Activated T-helper 1 cell treated with anti-CD3 and anti-CD28 coated beads, Interleukin-2, amount 50 U/mL, for 16 hours (primary cell): ENCODE measurements at places on chromosomes 7 and 10.

DNA sequence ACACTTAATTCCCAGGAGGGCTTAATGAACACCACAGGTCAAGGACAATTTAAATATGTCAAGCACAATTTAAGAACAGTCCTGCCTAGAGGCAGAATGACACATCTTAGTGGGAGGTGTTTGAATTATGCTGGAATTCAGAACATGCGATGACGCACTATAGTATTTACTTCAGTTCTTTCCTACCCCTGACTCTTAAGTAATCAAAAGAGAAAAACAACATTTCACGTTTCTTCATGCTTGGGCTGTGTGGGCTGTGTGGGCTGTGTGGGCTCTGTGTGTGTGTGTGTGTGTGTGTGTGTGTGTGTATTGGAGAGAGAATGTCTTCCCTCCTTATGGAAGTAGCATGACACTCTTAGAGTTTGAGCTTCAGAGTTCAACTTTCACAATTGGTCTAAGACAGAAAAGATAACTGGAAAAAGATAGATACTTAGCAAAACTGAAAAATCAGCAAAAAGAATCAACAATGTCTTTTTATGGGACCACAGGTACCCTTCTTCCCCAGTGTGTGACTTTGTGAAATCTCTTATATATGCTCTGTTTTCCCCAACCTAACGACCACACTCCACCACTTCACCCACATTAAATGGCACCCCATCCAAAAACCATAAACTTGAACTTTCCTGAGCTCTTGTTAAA is 33.7 kb upstream of the CABCOCO1 start:
- DNase-seq = no peak

- no peak for DNase-seq
These were observed 249.8 kb downstream of the TRIL start for GRCh38 chr7:28708033-28708951.

- no peak for DNase-seq
These were observed 25.4 kb upstream of the TM9SF3 start for GRCh38 chr10:96612055-96612830.

- no peak for DNase-seq
These were observed 37.1 kb downstream of the TMEM229A start for GRCh38 chr7:123995617-123996326.

DNA sequence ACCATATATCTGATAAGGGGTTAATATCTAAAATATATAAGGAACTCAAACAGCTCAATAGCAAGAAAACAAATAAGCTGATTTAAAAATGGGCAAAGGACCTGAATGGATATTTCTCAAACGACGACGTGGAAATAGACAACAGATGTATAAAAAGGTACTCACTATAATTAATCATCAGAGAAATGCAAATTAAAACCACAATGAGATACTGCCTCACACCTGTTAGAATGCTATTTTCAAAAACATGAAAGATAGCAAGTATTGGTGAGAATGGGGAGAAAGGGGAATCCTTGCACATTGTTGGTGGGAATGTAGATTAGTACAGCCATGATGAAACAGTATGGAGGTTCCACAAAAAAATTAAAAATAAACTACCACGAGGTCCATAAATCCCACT is 163.2 kb downstream of the DKK1 start:
- no peak for DNase-seq

- no peak for DNase-seq
These were observed 39.4 kb upstream of the CXCL12 start for GRCh38 chr10:44424298-44424697.

- DNase-seq = no peak
These were observed 14.0 kb downstream of the GPR146 start for GRCh38 chr7:1058311-1058710.

GRCh38 chr7:104791080-104791479 is 222.9 kb upstream of the KMT2E start:
- no peak for DNase-seq

DNA sequence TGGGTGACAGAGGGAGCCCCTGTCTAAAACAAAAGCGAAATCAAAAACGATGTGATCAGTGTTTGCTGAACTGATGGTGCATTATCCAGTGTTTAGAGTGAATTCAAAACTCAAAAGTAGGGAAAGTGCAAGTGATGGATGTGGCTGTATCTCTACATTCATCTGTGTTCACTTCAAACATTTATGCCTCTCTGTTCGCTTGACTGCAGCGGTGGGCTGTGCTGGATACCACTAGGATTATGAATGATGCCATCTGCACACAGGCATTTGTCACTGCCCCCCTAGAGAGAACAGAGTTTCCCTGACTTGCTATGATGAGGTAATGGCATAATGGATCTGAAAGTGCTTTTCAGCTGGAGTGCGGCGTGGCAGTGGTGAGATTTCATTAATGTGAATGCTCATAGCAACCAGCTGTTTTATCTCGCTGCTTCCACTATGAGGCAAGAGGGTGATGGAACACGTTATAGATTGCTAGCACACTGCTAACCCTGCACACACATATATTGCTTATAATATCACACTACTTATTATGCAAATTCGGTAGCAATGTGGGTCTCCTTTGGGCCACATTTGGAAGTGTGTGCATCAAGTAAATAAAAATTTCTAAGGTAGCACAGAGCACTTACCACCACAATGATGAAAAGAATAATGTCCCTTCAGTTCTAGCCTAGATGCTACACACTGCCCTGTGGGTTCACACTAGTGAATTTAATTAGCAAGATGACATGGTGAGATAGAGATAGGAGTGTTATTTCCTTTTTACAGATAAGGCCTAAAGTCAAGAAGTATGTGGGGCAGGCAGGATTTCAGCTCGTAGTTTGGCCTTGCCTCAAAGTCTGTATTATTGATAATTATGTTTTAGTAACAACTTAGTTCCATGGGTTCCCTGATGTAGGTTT is 164.7 kb downstream of the CAMK1D start:
- no peak for DNase-seq

DNA sequence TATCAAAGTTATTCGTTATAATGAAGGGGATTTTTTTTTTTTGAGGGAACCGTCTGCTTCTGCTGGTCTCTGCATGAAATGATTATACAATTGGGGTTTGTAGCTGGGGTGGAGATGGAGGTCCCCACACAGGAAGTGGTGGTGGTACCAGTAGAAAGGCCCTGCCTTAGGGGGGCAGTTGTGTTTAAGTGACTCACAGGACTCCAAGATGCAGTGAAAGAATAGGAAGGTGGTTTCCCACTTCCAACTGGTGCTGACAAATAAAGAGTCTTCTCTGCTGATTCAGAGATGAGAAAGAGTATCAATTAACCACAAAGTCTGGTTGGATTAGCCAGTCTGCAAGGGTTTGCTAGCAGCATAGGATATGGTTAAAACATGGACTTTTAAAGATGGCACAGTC is 376.0 kb downstream of the SORCS3 start:
- no peak for DNase-seq

DNA sequence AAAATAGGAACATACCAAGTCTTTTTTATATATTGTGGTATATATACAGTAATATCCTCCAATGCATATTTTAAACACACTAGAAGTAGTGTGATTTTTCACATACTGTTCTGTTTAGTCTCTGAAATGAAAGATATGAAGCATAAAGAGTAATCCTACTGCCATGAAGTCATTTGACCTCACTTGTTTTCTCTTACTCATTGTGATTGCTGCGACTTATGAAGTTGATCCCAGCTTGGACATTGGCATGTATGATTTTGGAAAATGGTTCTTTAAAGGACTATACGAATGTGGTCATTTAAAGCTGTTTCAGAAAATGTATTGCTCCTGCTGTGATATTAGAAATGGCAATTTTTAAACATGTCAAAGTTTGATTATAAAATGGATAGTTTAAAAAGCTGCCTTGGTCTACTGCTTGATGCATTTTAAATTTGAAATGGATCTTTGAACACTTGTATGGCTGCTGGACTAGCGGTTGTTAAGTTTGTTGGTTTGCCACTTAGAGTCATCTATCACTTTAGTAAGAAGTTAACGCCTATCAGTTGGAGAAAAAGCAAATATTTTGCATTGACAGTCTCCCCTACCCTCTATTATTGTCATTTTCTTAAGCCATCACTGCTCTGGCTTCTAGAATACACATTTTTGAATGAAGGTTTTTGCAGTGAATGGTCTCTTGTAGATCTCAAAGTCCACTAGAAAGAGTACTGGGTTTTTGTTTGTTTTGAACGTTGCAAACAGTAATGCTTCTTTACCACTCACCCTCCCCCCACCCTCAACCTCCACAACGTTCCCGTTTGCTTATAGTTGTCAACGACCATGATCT is 881 bp upstream of the PCGF5 start:
- DNase-seq = no peak

GRCh38 chr10:123567984-123568739 is 98.0 kb upstream of the GPR26 start:
- DNase-seq = no peak

DNA sequence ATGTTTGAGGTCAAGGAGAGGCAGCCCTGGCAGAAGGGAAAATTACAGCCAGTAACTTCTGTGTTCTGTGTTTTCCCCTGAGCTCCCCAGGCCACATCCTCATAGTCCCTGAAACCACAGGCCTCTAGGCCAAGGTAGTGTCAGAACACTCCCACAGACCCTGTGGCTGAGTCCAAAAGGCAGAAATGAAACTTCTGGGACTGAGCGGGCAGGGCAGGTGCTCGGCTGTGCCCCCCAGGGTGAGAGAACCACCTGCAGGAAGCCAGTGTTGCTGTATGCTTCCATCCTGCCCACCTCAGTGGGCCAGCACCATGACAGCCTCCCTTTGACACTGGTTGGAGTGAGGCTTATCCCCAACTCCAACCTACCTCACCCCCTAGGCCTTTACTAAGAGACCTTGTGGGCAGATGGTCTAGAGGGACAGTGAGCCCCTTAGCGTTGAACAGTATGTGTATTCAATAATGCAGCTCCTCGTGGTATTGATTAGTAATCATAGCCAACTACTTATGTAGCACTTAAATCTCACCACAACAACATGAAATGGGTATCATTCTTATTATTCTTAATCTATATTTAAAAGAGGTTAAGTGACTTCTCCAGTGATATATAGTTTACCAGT is 30.3 kb downstream of the PIK3CG start:
- no peak for DNase-seq

GRCh38 chr10:118310822-118311221 is 31.3 kb downstream of the FAM204A start:
- DNase-seq = no peak

DNA sequence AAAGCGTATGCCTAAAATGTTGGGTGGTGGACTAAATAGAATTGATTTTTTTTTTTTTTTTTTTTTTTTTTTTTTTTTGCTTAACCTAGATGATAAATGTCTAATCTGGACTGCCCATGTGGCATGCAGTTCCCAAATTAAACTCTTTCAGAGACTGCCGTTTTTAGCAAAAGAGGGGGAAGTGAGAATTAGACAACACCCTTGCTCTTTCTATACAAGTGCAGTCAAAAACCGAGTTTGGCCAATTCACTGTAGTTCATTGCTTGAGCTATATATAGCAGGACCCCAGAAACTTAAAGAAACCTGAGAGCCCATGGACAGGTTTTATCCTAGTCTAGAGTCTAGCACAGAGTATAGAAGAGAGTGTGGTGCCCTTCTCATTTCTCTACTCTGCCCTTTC is 141.9 kb downstream of the GRM3 start:
- DNase-seq = no peak

DNA sequence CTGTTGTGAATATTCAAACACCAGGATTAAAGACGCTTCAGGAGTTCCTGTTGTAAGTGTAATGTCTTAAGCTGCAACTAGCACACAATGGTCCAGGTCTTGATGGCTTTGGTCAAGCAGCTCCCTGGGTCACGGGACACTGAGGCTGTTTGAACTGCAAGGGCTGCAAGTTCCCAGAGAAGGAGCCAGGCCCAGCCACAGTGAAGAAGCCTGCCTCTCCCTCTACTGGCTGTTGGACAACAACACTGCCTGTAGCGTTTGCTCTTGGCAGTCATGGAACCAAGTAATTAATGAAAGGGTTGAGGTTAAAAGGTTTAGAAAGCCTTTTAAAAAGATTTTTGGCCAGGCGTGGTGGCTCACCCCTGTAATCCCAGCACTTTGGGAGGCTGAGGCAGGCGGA is 31.9 kb upstream of the GUSB start:
- no peak for DNase-seq

GRCh38 chr7:2927592-2927991 is 83.5 kb upstream of the GNA12 start:
- DNase-seq = no peak

GRCh38 chr7:87475359-87476178 is at the start of gene ABCB4:
ABCB4 (minus strand) TSS chr7:87475680; CDS start chr7:87475465, 215 bp downstream.
- no peak for DNase-seq

DNA sequence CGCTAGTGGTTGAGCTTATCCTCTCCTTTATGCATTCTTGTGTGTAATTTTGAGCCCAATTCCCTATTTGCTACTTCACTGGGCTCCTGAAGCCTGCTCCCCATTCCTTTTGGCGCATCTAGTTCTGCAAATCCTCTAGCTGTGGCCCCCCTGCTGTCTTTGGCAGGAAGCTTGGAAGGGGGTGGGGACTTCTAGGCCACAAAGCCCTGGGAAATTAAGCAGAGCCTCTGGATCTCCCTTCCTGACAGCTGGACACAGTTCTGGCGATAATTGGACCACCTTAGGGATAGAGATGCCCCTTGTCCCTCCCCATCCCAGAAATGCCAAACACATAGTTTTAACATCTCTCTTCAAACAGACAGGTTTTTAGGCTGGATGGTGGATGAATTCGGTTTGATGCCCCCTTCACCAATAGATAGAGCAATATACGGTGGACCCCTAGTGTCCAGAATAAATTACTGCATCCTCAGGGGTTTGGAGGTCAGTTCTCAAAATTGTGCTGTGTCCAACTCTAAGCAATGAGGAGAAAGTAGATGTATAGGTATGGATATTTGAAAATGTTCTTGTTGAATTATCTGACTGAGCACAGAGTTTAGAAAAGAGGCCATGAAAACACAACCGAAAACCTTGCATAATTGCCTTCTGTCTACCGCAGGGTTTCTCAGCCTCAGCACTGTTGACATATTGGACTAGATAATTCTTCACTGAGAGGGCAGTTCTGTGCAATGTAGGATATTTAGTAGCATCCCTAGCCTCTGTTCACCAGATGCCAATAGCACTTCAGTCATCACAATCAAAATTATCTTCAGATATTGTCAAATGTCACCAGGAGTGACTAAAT is 75.5 kb downstream of the PAPSS2 start:
- DNase-seq = no peak

- DNase-seq = no peak
These were observed 2.2 kb downstream of the SMC3 start for GRCh38 chr10:110569736-110570135.

DNA sequence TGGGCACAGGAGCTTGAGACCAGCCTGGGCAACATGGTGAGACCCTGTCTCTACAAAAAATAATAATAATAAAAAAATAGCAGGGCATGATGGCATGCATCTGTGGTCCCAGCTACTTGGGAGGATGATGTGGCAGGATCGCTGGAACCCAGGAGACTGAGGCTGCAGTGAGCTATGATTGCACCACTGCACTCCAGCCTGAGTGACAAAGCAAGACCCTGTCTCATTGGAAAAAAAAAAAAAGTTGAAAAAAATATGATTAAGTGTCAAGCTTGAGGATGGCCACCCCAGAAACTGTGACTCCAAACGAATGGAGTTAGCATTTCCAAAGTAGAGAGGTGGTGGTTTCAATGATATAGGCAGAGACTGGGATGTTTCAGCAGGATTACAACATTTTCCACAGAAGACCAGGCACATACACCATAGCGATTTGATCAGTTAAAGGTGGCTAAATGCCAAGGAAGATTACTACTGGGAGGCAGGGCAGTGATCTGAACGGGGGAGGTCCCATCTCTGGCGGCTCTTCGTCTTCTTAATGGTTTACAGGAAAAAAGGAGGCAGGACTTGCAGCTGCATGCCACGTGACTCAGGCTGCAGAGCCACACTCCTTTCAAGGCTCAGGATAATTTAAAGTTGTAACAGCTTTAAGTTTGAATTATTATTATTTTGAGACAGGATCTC is 250.6 kb upstream of the GALNT17 start:
- no peak for DNase-seq
